ENCODE measurements at places on chromosomes 11 and 22.
A peak's percentile ranks its signal among the peaks of the same experiment; 100 is the strongest.

DNA sequence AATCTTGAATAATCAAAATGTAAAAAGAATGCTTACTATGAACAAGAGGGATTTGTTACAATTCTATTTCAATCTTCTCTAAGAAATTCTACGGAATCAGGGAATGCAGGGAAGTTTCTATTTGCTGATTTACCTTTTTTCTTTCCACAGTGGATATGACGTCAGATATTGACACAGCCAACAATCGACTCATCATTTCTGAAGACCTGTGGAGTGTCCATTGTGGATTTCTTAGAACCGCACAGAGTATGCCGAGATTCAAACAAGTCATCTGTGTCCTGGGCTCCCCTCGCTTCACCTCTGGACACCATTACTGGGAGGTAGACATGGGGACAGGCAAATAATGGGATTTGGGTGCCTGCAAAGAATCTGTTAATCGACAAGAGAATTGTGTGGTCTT lies 4.1 kb upstream of the RFPL1 start:
- DNase-seq, result no peak

- peak; percentile 97 for DNase-seq
Measured at GRCh38 chr11:96055706-96056387, 131.9 kb upstream of the MTMR2 start.

- no peak for DNase-seq
Measured at GRCh38 chr11:499201-500076, 7.6 kb downstream of the RNH1 start.

DNA sequence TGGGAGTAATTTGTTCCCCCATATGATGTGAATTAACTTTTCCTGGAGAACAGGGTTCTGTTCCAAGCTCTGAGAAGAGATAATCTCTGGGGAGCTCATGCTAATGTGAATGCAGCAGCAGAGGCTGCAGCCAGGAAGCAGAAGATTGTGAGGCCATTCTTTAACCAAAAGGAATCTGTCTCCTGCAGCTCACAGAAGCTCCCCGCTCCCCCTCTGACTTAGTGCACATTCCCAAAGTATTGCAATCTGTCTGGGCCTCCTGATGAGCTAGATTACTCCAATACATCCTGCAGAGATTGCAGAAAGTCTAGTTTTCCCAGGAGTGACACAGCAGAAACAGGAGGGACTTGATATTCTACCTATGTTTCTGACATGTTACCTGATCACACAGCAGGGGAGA lies 420.6 kb upstream of the FAT3 start:
- peak; percentile 64 for DNase-seq

- DNase-seq, result no peak
Measured at GRCh38 chr22:36900880-36901279, 12.5 kb upstream of the CSF2RB start.

GRCh38 chr11:73854680-73855079 lies 22.0 kb downstream of the COA4 start:
- no peak for DNase-seq

- DNase-seq, result peak; percentile 53
Measured at GRCh38 chr11:1073261-1073724, 1.4 kb upstream of the MUC2 start.

DNA sequence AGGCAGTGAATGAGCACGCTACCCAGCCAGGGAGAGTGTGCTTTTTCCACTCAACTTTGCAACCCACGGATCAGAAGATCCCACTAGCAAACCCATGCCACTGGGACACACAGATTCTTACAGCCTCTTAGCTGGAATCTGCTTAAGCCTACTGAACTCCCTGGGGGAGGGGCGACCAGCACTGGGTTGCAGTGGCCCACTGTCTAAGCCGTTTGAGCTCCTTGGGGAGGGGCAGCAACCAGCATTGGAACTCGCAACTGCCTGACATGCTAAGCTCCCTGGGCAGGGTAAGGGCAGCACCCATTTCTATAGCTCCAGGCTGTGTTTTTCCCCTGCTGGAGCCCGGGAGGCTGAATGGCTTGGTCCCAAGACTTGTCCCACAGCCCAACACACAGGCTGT lies 99.6 kb downstream of the FAM168A start:
- no peak for DNase-seq

- peak; percentile 51 for DNase-seq
Measured at GRCh38 chr11:120912504-120912903, 111.4 kb upstream of the TBCEL start.

- DNase-seq, result peak; percentile 52
Measured at GRCh38 chr22:35470903-35471321, 69.7 kb upstream of the RASD2 start.

GRCh38 chr22:17921871-17922821 lies 102.2 kb downstream of the MICAL3 start:
- peak; percentile 42 for DNase-seq

DNA sequence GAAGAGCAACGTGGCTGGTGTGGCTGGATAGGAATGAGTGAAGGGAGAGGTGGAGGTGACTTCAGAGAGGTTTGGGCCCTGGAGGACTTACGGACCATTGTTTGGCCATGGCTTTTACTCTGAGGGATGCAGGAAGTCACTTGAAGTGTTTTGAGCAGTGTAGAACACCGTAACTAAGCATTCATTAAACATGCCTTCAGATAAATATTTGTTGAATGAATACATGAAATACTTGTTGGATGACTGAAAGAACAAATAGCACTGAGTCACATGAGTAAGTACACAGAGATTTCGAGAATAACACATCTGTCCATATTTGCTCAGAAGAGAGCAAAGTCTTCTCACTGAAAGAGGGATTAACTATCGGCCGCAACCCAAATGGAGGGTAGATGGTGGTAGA lies 182.7 kb upstream of the SNX19 start:
- DNase-seq, result peak; percentile 61

DNA sequence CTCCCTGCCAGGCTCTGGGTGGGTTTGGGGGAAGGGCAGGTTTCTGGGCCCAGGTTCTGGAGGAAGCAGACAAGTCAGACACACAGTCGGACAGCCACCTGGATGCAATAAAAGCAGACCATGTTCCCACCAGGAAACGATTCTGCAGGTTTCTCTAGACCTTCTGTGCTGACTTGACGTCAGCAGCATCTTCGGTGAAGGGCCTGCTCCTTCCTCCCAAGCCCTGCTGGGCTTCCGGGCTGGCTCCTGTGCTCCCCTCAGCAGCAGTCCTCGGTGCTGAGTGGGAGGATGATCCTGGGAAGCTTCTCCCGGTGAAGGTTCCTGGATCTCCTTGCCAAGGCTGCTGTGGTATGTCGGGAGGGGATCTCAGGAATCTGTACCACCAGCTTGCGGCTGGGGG lies 240.0 kb downstream of the GRIK4 start:
- no peak for DNase-seq

DNA sequence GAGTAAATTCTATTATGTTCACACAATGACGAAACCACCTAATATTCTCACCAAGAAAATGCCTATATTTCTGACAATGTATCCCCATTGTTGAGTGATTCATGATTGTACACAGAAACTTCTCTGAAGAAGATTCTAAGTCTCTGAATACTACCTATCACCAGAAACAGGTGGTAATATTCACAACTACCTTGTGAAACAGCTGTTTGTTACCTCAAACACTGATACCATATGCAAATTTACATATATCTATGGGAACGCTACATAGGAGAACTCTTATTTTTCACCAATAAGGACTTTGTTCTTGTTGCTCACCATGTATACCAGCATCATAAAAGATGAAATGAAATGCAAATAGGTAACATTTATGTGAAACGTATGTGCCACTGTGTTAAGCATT lies 59.3 kb downstream of the PDGFD start:
- no peak for DNase-seq

DNA sequence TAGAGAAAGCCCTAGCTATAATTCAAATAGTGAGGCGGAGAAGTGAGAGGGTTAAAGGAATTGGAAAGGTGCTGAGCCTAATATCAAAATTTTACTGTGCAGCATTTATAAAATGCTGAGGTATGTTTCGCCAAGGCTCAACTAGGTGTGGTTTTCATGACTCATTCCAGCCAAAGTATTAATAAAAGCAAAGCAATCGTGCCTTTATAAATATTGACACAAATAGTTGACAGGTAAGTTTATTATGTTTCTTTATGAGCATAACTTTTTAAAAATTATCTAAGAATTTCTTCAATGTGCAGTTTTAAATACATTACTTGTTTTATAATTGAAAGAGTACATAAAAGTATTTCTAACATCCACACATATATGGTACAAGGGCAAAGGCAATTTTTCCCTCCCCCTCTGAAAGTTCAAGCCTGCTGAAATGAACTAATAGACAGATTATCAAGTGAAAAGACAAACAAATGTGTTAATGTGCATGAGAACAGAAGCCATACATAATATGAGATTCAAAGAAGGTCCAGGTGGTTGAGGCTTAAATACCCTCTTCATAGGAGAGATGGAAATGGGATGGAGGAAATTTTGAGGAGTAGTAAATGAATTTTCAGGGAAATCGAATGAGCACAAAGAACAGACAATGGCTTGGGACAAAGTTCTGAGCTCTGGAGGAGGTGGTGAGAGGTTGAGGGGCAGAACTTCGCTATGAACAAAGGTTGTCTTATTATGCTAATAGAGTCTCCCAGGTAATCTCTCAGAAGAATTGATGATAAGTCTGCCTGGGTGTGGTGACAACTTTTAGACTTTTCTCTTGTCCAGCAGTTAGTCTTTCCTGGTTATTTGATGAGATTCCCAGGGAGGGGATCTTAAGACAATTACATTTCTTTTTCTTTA lies 326.5 kb downstream of the BUD13 start:
- DNase-seq, result no peak

- no peak for DNase-seq
Measured at GRCh38 chr11:106092446-106092845, 15.0 kb downstream of the AASDHPPT start.

GRCh38 chr22:48899523-48900326 lies 927.9 kb downstream of the BRD1 start:
- no peak for DNase-seq

DNA sequence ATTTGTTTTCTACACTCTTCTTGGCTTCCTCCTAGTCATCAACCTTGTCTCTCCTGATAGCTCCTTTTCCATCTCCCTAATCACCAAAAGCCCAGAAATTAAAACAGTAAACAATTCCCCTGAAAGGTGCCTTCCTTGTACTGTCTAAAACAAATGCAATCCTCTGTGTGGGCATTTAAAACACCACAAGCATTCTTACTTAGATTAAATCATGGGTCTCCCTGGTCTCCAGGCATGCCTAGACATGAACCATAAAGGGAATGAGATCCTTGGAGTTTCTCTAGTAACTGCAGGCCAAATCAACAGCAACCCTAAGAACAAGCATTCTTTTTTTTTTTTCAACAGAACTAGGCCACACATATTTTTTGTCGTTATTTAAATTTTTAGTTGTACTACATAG lies 1.9 kb downstream of the BTG4 start:
- no peak for DNase-seq

GRCh38 chr11:47616726-47617416 lies 22.7 kb upstream of the C1QTNF4 start:
- peak; percentile 65 for DNase-seq

- DNase-seq, result peak; percentile 36
Measured at GRCh38 chr11:77411137-77411707, 62.7 kb downstream of the PAK1 start.

DNA sequence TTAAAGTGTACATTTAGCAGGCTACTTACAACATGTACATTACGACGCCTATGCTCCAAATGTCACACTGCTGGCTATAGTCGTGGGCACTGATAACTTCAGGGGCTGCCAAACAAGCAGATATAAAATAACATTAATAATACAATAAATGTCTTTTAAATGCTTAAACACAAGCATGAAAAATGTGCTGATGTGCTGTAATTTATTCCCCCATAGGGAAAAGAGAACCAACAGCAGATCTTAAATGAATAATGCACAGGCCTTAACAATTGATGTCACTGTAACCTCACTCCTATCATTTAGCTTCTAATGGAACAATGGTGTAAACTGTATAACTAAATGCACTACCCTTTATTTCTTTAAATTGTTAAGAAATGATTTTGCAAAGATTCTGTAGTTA lies 153.4 kb downstream of the STK33 start:
- DNase-seq, result no peak

GRCh38 chr22:22060200-22061084 lies 77.9 kb upstream of the TOP3B start:
- peak; percentile 21 for DNase-seq

GRCh38 chr22:29339381-29340235 lies 24.1 kb upstream of the RASL10A start:
- DNase-seq, result no peak

- DNase-seq, result no peak
Measured at GRCh38 chr11:126054408-126054807, 8.3 kb downstream of the CDON start.

DNA sequence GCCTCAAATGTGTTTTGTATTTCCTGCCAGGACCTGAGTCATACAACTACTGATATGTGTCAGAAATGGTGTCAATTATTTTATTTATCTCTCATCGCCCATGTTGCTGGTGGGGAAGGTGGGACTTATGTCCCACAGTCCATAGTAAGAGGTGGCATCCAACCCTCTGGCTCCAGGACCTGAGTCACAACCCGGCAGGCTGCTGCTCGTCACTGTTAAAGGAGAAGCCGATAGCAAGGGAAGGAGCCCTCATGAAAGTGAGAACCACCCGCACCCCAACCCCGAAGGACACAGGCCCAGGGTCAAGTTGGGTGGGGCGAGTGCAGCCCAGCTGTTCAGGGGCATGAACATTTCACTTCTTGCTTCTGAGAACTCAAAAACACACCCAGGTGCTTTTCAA lies 33.1 kb upstream of the TP53I11 start:
- no peak for DNase-seq

- peak; percentile 57 for DNase-seq
Measured at GRCh38 chr11:86931548-86932258, 23.5 kb downstream of the FZD4 start.

DNA sequence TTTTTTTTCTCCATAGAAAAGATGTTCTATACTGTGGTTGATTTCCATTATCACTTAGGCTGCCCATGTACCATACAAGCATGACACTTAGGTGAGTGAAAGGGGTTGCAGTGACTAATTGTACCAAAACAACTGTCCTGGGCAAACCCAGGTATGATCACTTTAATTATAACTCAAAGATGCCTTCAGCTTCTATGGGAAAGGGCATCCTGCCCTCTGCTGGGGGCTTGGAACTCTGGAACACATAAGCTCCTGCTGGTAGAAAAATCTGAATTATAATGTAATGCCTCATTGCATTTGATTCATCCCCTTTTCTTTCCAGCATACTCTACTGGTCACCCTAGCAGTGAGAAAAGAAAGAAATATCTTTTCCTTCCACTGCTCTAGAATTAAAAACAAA lies 206.3 kb downstream of the DDX10 start:
- DNase-seq, result peak; percentile 77

DNA sequence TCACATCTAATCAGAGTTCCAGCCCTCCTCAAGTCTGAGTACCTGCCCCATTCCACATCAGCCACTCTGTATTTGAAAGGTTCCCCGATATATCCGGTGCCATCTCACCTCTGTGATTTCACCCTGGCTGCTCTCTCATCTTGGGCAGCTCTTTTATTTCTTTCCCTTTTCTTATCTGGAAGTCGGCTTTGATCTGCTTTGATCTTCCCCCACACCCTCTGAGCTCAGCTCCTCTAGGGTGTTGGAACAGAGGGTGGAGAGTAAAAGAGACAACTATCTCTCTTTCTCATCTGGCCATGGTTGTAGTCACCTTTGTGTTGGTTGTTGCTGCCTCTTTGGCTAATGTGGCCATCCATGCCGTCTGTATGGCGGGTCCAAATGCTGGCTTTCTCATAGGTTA lies 108.3 kb downstream of the ENTHD1 start:
- no peak for DNase-seq
